LoVo (cell line): ENCODE measurements at places on chromosomes 11 and 22.

GRCh38 chr11:74338963-74339362 lies 27.5 kb upstream of the P4HA3 start:
- DNase-seq = no peak

DNA sequence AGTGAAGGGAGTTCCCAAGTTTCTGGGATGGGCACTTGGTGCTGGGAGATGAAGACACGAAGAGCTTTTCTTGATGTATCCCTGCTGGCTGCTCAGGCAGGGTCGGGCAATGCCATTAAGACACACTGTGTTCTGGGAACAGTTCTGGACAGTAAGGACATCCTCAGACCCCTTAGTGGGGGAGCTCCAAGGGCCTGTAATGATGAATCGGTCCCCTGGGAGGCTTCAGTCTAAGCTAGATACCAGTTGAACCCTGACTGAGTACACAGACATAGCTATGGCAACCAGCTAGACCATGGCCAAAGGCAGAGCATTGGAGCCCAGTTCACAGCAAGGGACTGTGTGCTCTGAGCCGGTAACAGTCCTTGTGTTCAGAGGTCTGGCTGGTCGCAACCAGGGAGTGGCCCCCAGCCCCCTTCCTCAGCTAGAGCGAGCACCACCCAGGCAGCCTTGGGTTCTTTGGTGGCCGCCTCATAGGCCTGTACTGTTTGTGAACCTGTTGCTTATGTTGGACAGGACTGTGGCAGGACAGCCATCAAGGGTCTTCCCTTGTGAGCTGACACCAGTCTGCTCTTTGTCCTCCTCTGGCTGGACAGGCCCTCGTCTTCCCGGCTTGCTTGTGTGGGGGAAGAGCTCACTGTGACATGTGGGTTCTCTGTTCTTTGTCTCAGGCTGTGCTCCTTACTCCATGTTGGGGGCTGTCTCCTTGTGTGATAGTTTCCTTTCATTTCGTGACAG lies 25.0 kb downstream of the MED15 start:
- DNase-seq = no peak

GRCh38 chr22:22614065-22614464 lies 30.3 kb upstream of the GGTLC2 start:
- DNase-seq = no peak

- no peak for DNase-seq
Measured at GRCh38 chr22:34847072-34847471, 218.9 kb upstream of the ISX start.

GRCh38 chr11:95245581-95245980 lies 14.6 kb upstream of the SESN3 start:
- DNase-seq = no peak

- no peak for DNase-seq
Measured at GRCh38 chr22:50264946-50265669, 3.6 kb upstream of the MAPK12 start.

DNA sequence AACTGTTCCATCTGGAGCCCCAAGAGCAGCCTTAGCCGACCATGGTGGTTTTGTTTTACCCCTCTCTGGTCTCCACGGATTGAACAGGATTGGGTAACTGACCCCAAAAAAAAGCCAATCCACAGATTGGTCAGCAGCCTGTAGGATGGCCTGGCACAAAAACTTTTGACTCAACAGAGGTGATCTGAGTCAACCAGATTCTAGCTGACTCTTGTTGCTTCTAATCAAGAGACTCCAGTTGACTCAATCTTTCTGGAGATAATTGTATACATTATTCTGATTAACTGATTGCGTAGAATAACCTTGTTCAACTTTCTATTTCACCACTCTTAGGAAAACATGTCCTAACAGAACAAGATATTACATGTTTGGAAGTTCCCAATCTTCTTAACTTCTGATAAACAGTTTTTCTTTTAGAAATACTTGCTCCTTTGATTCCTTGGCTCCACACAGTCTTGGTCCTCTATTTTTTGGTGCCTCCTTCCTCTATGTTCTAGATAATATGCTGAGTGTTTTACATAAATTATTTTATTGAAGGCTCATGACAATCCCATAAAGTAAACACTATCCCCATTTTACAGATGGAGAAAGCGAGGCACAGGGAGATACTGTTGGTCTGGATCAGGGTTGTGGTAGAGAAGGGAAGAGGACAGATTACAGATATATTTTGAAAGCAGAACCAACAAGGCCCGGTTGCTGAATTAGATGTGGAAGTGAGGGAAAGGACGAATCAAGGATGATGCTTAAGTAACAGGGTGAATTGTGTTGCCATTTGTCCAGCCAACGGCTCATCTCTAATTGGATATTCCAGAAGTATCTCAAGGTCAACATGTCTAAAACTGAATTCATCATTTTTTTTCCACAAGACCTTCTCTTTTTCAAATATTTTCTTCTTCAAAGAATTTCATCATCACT lies 11.5 kb upstream of the ZC3H12C start:
- no peak for DNase-seq

DNA sequence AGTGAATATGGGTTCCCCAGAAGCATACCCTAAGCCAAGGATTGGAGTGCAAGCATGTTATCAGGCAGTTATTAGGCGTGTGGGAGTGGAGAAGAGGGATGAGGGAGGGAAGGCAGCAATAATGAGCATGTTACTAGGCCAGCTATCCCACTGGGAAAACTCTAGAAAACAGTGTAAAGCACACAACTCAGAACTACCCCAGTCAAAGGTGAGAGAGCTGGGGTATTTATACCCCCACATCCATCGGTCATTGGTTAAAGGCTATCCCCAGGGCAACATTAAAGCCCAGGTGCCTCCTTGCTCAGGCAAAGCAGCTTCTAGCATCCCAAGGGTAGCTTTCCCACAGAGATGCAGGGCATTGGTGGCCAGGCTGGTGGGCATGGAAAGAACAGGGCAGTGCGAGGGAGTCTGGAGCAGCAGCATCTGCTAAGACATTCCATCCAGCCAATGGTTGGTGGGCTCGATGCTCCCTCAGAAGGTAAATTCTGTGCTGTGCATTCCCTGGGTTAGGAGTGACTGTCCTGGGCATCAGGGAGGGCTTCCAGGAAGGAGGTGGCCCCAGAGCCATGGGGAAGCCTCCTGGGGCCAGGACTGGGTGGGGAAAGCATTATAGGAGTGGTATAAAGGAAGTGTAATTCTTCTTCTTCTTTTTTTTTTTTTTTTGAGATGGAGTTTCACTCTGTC lies 21.1 kb upstream of the LRRC10B start:
- DNase-seq = no peak

- no peak for DNase-seq
Measured at GRCh38 chr11:134021326-134021725, 47.5 kb upstream of the JAM3 start.

DNA sequence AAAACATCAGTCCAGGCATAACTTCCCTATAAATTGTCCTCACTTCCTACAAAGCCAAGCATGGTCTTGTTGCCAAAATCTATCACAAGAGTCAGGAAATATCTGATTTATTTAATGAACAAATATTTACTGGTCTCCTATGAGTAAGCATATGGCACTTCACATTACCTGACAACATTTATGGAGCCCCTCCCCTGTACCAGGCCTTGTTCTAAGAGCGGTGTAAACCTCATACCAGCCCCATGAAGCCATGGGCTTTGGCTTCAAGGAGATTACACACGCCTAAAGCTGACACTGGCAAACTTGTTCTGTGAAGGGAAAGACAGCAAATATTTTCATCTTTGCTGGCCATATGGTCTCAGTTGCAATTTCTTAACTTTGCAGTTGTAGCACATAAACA lies 43.0 kb upstream of the EIF3D start:
- no peak for DNase-seq

DNA sequence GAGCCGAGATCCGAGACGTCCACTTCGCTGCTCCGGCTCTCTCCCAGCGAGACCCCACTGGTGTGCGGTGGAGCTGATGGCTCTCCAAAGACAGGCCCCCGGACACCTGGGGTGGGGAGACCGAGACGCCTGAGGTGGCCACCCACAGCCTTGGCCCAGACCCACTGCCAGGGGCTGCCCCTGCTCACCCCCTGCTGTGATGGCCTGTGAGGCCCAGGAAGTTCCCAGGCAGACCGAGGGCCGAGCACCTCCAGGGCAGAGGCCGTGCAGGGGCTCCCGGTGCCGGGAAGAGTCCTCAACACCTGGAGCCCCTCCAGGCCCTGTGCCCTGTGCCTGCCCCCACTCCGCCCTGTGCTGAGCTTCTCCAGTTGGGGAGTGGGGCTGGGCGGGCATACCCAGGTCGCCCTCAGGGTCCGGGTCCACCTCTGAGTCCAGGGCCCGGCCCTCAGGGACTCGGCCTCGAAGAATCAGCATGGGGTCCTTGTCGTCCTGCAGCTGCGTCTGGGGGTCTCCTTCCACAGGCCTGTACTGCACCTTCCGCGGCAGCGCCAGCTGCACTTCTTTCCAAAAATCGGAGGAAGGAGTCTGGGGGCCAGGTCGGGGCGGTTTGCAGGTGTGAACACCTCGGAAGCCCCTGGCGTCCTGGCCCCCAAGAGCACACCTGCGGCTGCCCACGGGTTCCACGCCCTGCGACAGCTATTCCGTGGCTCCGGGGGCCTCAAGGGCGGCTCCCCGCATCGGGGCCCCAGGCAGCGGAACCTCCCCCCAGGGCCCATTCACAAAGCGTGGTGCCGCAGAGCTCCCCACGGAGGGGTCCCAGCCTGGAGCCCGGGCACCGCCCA lies 8.6 kb downstream of the SIGIRR start:
- DNase-seq = no peak
